Activated CD4-positive, alpha-beta T cell treated with anti-CD3 and anti-CD28 coated beads, Interleukin-2, amount 10 ng/mL, durations not matched to agents 24 days and 14 days (primary cell): ENCODE measurements at places on chromosomes 13 and 19.

DNA sequence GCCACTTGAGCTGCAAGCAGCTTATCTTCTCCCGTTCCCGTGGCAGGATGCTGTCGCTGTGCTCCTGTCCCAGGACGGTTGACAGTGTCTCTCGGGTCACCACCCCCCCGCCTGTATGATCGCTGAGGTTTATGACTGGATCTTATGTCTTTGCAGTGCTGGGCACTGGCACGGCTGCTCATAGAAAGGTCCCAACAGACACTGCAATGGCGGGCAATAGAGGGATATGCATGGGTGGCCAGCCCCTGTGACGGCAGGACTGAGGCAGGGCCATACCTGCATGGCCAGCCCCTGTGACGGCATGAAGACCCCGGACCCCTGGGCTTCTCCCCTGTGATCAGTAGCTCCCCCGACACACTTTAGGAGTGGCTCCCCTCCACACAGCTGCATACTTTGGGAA lies 307.2 kb downstream of the TEX29 start:
- no peak for DNase-seq

DNA sequence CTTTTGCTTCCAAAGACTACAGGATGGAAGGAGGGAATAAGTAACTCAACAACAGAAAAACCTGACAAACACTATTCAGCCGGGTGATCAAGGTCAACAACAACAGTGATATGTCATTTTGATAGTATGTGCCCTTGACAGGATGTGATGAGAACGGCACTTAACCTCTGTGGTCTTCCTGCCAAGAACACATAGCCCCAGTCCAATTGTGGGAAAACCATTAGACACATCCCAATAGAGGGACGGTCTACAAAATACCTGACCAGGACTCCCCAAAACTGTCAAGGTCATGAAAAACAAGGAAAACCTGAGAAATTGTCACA lies 43.1 kb upstream of the AMER2 start:
- no peak for DNase-seq

DNA sequence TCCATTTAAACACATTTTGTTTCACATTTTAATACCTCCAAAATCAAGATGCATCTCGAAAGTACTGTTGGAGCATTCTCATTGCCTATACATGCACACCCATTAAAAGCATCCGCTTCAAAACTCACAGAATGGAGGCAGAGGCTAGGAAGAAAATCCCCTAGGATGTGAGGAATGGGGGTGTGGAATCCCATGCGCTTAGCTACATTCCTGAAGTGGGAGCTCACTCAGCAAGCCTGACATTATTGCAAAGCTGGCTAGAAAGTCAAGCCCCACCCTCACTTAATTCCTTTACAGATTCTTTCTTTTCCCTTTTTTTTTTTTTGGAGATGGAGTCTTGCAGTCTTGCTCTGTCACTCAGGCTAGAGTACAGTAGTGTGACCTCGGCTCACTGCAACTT lies 4.6 kb upstream of the FAM32A start:
- DNase-seq, result no peak

DNA sequence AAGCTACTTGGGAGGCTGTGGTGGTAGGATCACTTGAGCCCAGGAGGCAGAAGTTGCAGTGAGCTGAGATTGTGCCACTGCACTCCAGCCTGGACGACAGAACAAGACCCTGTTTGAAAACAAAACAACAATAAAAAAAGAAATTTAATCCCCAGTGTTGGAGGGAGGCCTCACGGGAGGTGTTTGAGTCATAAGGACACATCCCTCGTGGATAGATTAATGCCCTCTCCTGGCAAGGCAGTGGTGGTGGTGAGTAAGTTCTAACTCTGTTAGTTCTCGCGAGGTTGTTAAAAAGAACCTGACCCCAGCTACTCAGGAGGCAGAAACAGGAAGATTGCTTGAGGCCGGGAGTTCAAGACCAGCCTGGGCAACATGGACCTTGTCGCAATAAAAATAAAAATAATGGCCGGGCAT lies 27.6 kb upstream of the SIN3B start:
- no peak for DNase-seq

GRCh38 chr13:20105161-20105689 lies 55.6 kb downstream of the GJA3 start:
- DNase-seq, result peak; percentile 43

DNA sequence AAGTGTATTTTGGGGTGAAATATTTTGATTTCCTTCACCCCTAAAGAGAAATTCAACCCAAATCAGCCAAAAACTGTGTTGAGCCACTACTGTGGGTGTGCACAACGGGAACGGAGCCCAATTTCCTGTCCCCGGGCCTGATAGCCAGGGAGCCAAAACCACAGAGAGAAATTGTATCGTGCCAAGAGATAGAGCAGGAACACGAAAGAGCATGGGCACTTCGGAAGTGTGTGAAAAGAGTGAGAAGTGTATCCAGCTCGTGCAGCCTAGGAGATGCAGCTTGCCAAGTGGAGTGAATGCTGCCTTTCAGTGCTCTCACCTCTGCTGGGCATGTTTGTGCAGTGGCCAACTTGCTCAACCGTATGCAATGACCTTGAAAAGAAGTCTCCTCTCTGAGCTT lies 19.4 kb upstream of the PLEKHF1 start:
- peak; percentile 66 for DNase-seq

DNA sequence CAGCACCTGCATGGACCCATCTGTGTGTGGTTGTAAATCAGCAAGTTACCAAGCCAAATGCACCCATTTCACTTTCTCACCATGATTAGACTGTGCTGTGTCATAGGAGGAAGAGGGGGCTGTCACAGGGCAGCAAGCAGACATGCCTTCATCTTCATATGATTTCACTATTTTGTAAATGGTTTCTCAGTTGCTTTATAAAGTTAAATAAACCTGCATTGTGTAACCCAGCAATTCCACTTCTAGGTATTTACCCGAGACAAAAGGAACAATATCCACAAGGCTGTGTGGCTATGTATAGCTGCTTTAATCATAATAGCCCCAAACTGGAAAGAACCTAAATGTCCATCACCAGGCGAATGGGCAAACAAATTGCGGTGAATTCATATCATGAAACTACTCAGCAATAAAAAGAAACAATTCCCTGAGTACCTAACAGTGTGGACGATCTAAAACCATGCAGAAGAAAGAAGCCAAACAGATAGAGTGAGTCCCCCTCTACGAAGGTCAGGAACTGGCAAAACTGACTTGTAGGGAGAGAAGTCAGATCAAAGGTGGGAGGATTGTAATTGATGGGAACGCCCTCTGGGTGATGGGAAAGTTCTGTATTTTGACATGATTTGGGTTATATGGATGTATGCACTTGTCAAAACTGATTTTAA lies 185.4 kb downstream of the COL4A1 start:
- DNase-seq, result no peak

- no peak for DNase-seq
Measured at GRCh38 chr19:4879041-4879440, 11.6 kb upstream of the PLIN3 start.

- peak; percentile 80 for DNase-seq
Measured at GRCh38 chr19:13841962-13842290, 35.0 kb upstream of the NANOS3 start.

DNA sequence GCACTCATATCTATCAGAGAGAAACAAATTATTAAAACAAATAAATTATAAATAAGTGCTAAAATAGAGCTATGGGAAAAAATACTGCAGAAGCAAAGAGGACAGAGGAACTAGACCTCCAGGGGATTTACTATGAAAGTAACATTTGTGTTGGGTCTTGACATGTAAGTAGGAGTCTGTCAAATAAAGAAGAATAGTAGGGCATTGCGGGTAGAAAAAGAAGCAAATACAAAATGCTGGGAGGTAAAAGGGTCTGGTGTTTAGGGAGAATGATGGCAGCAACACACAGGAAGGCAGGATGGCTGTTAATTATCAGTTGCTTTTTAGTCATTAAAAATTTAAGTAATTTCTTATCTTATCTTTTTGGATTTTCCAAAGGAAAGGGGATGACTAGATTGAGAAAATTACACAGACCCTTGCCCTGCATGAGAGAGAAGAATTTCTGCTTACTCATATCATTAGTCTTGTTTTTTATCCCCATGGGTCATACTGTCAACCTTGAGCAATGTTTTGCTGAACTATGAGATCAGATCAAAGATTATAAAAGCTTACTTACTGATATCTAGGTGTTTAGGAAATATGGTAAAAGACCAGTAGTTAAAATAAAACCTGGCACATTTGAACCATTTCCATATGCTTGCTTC lies 472.7 kb downstream of the DIAPH3 start:
- no peak for DNase-seq

GRCh38 chr13:50691681-50692263 lies 151.7 kb downstream of the DLEU7 start:
- DNase-seq, result no peak

GRCh38 chr19:647566-648284 lies 8.0 kb downstream of the FGF22 start:
- no peak for DNase-seq
